ENCODE measurements at places on chromosomes 2 and 18.

- DNase-seq, result no peak
Observed at GRCh38 chr2:150030436-150031190, 443.0 kb upstream of the MMADHC start.

DNA sequence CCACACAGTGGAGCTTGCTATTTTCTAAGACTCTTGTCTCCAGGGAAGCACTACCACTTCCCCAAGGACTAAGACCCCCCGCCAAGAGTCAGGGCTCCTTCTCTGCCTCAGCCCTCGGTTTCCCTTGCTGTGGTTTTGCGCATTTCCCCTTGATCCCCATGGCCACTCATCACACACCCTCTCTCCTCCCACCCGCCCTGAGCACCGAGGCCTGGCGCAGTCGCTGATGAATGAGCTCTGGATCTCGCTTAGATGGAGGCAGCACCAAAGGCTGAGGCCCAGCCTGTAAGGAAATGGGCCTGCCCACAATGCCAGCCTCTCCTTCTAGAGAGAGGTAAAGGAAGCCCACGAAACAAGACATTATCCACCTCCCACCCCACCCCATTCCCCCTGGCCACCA, 96.9 kb downstream of the TNS1 start:
- DNase-seq, result no peak

GRCh38 chr2:100581277-100581612, 18.5 kb downstream of the PDCL3 start:
- no peak for DNase-seq

GRCh38 chr2:111704246-111704645, 179.7 kb downstream of the ANAPC1 start:
- DNase-seq, result no peak

DNA sequence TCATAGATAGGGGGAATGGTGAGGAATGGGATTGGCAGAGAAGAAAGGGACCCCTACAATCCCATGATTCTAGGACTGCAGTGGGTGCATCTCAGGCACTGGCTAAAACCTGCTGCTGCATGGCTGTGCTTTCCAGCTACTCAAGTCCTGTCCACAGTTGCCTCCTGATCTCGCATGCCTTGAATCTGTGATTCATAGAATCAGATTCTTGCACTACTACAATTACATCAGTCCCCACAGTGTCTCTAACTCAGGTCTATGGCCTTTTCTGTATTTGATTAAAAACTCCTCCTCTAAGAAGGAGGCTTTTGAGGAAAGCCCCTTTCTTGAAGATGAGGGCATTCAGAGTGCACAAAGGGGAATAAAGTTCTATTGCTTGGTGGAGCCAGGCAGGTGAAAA, 117.4 kb downstream of the LRATD1 start:
- no peak for DNase-seq

GRCh38 chr2:64052463-64053241, 33.4 kb upstream of the VPS54 start:
- no peak for DNase-seq

- no peak for DNase-seq
Observed at GRCh38 chr2:212177724-212178123, 360.9 kb downstream of the ERBB4 start.

DNA sequence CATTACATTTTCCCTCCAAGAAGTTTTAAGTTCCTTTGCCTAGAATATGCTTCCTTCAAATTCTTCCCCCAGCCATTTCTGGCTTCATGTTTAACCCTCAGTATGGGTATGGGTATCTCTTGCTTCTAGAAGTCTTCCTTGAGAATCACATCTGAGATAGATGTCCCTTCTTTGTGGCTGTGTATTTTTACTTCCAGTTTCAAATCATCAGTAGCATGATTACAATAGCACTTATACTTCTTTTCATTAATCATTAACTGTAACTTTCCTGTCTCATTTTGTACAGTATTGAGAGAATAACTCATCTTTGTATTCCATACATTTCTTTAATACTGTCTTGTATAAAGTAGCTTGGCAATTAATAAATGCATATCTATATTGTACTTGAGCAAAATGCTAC, 17.3 kb upstream of the PDE1A start:
- no peak for DNase-seq

DNA sequence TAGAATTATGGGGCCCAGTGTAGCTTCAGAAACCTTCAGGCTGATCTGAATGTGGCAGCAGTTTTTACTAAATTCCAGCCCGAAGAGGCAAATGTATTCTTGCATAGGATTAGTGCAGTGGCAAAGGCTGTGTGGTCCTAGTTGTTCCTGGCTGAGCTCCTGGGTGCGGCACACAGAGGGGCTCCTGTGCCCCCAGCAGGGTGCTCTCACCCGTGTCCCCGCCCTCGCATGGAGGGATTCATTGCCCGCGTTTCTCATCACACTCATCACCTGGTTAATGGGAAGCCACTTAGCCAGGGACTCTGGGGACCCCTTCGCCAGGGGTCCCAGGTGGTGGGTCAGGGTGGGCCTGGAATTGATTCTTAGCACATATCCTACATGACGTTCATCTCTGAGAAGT, 3.9 kb downstream of the KCNG2 start:
- DNase-seq, result no peak

- no peak for DNase-seq
Observed at GRCh38 chr18:44798433-44799048, 117.9 kb downstream of the SETBP1 start.

DNA sequence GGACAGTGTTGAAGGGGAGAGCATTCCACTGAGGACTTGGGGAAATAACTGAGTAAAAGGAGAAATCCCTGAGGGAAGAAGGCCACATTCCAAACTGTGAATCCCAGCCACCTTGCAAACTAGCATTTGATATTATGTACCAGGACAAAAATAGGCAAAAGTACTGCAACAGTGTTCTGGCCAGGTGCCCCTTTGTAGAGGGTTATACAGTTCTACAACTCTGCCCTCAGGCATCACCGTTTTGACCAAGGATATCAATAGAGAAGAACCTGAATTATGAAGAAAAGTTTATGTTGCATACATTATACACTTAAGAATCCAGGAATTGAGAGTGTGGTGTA, 20.6 kb upstream of the CAVIN2 start:
- DNase-seq, result no peak

- no peak for DNase-seq
Observed at GRCh38 chr2:2734308-2734707, 403.2 kb upstream of the MYT1L start.

DNA sequence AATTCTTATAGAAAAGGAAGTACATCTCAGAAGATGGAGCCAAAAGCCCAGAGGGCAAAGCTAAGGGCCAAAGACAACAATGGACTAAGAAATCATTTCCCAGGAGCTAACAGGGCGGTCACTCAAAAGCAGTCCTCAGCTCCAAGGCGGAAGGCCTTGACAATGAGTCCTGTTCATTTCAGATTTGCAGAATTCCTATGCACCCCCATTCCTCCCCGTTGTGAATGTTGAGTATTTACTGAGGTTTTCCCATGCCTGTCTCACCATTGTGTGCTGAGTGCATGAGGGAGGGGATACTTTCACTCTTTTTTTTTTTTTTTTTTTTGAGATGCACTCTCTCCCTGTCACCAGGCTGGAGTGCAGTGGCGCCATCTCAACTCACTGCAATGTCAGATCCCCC, 18.8 kb upstream of the DTNB start:
- no peak for DNase-seq

GRCh38 chr2:171451074-171451473, 17.0 kb downstream of the DCAF17 start:
- DNase-seq, result no peak

GRCh38 chr2:64918220-64918886, 70.8 kb upstream of the SLC1A4 start:
- DNase-seq, result no peak

DNA sequence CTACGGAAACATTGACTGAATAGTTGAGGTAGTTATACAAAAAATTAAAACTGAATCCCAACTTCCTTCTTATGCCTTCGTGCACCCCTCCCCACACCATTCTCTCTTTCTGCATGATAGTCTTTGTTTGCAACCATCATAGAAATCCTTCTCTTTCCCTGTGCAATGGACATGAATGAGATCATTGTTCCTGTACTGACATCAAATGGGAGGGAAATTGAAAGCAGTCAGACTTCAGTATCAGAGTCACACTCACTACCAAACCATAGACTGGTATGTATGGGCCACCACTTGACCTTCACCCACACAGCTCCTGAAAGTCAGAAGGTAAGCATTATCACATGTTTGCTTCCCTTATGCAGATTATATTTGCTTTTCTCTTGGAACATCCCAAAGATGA, 782.8 kb downstream of the BCL11A start:
- DNase-seq, result no peak

- DNase-seq, result no peak
Observed at GRCh38 chr2:183059561-183059960, 19.0 kb upstream of the DUSP19 start.

DNA sequence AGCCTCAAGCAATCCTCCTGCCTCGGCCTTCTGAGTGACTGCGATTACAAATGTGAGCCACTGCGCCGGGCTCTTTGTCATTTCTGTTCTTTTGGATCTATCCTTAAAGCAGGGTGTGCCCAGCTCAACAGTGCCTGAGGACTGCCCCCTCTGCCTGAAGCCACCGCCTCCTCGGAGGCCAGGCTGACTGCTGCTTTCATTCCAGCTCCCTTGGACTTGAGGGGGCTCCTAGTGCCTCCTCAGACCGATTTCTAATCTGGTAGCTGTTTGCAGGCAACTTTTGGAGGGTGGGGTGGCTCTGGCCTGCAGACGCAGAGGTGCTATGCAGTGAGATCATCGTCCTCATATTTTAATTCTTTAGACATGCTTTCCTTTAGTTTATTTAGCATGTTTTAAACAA, 35.9 kb upstream of the KLF11 start:
- DNase-seq, result no peak

DNA sequence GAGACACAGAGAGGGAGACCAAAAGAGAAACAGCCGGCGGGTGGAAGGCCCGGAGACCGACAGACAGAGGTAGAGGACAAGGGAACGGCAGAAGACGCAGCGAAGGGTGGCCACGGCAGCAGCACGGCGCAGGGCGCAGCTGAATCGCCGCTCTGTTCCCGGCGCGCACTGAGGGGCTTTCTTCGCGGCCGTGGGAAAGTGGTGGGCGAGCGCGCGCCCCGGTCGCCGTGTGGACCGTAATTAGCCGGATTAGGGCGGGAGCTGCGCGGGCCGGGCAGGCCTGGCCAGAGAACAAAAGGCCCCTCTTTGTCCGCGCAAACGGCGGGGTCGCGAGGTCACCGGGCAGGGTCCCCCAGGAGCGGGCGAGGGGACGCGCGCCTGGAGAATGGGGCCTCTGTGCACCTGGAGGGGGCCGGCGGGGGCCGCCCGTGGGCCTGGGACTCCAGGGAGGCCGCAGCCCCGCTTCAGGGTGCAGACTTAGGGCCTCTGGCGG, 158.3 kb downstream of the ZFP36L2 start:
- no peak for DNase-seq

DNA sequence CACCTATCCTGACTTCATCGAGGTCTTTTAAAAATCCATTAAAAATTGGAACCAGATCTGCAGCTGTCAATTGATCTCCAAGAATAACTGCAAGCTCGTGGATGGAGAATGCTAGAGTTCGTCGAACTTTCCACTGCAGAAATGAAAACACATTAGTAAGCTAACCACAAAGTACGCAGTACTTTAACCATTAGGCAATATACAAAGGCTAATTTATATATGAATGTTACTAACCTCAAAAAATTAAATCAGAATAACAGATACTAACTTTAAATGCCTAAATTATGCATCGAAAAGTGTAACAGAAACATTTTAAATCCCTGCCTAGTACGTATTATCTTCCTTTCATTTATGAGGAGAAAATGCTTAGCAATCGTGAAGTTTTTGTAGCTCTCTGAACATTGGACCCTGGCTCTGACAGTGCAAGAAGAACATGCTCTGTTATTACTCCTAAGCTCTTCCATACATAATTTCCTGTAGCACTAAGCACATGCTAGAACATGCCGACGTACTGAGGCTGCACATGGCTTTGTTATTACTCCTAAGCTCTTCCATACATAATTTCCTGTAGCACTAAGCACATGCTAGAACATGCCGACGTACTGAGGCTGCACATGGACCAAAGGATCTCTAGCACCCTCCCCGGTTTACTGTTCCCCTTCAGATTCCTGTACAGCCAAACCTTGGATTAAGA, 57.0 kb downstream of the PPP4R1 start:
- no peak for DNase-seq

GRCh38 chr2:27078267-27079194, at the start of gene EMILIN1:
Gene EMILIN1 (plus strand): TSS chr2:27078615. CDS start chr2:27079066, 451 bp downstream.
- DNase-seq, result no peak

GRCh38 chr18:46641917-46642316, 15.1 kb downstream of the LOXHD1 start:
- DNase-seq, result no peak

DNA sequence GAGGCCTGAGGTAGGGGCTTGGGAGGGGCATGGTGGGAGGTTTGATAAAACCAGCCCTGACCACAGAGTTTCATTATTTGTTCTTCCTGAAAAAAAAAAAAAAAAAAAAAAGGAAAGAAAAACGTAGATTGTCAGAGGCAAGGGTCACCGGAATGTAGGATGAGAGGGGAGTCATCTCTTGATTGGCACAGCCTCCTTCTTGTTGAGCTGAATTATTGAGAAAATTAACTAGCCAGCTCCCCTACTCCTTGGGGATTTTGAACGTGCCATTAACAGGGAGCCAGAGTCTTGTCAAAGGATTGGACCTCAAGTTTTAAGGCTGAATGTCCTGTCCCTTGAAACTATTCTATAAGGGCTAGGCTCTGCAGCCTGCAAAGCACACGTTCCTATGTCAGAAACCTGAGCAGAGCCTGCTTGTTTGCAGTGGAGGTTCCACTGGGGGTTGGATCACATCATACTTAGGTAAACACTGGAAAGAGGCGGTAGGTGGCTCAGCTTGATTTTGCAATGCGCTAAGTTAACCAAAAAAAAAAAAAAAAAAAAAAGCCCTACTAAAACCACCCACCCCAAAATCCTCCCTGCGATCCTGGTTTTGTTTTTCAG, 2.3 kb downstream of the INHBB start:
- no peak for DNase-seq

GRCh38 chr2:84319581-84319980, 139.5 kb downstream of the SUCLG1 start:
- no peak for DNase-seq

GRCh38 chr18:21275645-21276044, 33.6 kb downstream of the GREB1L start:
- DNase-seq, result no peak

DNA sequence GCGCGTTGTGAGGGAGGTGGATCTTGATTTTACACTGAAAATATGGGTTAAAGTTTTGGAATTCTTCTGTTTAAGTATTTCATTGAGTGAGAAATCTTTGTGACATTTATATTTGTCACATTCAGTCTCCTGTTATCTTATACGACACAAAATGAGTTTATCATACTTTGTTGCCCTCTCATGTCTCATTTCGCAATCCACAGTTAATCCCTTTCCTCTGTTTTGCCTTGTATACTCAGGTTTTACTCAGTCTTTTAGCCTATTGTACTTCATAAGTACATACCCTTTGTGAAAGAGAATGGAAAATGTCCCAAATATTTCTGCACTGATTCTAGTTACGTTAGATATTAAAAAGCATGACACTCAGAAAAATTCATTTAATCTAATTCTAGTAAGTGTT, 142.7 kb downstream of the ATP9B start:
- DNase-seq, result no peak

Data from activated CD4-positive, alpha-beta T cell treated with anti-CD3 and anti-CD28 coated beads for 1 hour (primary cell).